Stomach (tissue), 19 donors: ENCODE measurements at places on chromosomes 3 and 15. TPM values are rescaled to one million over a fixed set of nuclear protein-coding genes. Genes with fewer than 3 reads are reported as not detected.

The UROC1 gene
- polyA plus RNA-seq, result not detected

The DUT gene
- polyA plus RNA-seq, result 90.1 TPM

- no peak for DNase-seq
- H3K36me3 ChIP-seq, result no peaks in the 10 kb centered on the region
- no peaks in the 10 kb centered on the region for H3K27me3 ChIP-seq
- no peak overlapping the region for H3K4me3 ChIP-seq
These were observed 165.2 kb downstream of the OSBPL10 start for GRCh38 chr3:31815631-31816440.

- H3K4me3 ChIP-seq, result no peak overlapping the region
- no peak overlapping the region for H3K27ac ChIP-seq
- H3K36me3 ChIP-seq, result peaks cover 28% of the 10 kb centered on the region
- no peak for DNase-seq
These were observed 7.8 kb downstream of the SETMAR start for GRCh38 chr3:4310971-4311370.

GRCh38 chr3:71456156-71456555 is 127.4 kb downstream of the FOXP1 start:
- peaks cover 5% of the 10 kb centered on the region for H3K4me1 ChIP-seq
- DNase-seq, result no peak
- no peaks in the 10 kb centered on the region for H3K27me3 ChIP-seq
- no peak overlapping the region for H3K4me3 ChIP-seq

- no peak for DNase-seq
- no peak overlapping the region for H3K27ac ChIP-seq
- no peak overlapping the region for H3K4me3 ChIP-seq
- no peaks in the 10 kb centered on the region for H3K36me3 ChIP-seq
These were observed 149.4 kb downstream of the SHOX2 start for GRCh38 chr3:157956850-157957249.

GRCh38 chr3:149343951-149344350 is 10.5 kb upstream of the TM4SF18 start:
- H3K4me1 ChIP-seq, result peaks cover 12% of the 10 kb centered on the region

GRCh38 chr3:46549989-46550388 is 16.1 kb downstream of the LRRC2 start:
- no peaks in the 10 kb centered on the region for H3K36me3 ChIP-seq
- H3K27ac ChIP-seq, result no peak overlapping the region
- H3K27me3 ChIP-seq, result no peaks in the 10 kb centered on the region
- DNase-seq, result no peak
